ENCODE measurements at places on chromosomes 11 and 22. TPM values are rescaled to one million over a fixed set of nuclear protein-coding genes. Genes with fewer than 3 reads are reported as not detected.

GRCh38 chr11:112620621-112621394 lies 340.4 kb upstream of the NCAM1 start:
- DNase-seq: peak; percentile 5

GRCh38 chr11:93075782-93076181 lies 106.3 kb downstream of the MTNR1B start:
- no peak for DNase-seq

- no peak for DNase-seq
These were observed 508 bp upstream of the FLI1 start for GRCh38 chr11:128693416-128693712.

The APOBEC3B gene
- 21.1 TPM for total RNA-seq
